MM.1S (cell line): ENCODE measurements at places on chromosomes 5 and 9.

GRCh38 chr5:97903742-97904141 lies 720.7 kb upstream of the RIOK2 start:
- no peak for DNase-seq

GRCh38 chr5:142634216-142635011 lies 51.5 kb downstream of the FGF1 start:
- no peak for DNase-seq

GRCh38 chr9:124284237-124284831 lies 26.6 kb downstream of the NEK6 start:
- DNase-seq = no peak

- DNase-seq = no peak
Observed at GRCh38 chr5:151740958-151741373, 17.5 kb downstream of the ATOX1 start.

GRCh38 chr5:16713386-16713928 lies 96.7 kb upstream of the RETREG1 start:
- no peak for DNase-seq

GRCh38 chr9:76373784-76374474 lies 20.3 kb downstream of the RFK start:
- no peak for DNase-seq

DNA sequence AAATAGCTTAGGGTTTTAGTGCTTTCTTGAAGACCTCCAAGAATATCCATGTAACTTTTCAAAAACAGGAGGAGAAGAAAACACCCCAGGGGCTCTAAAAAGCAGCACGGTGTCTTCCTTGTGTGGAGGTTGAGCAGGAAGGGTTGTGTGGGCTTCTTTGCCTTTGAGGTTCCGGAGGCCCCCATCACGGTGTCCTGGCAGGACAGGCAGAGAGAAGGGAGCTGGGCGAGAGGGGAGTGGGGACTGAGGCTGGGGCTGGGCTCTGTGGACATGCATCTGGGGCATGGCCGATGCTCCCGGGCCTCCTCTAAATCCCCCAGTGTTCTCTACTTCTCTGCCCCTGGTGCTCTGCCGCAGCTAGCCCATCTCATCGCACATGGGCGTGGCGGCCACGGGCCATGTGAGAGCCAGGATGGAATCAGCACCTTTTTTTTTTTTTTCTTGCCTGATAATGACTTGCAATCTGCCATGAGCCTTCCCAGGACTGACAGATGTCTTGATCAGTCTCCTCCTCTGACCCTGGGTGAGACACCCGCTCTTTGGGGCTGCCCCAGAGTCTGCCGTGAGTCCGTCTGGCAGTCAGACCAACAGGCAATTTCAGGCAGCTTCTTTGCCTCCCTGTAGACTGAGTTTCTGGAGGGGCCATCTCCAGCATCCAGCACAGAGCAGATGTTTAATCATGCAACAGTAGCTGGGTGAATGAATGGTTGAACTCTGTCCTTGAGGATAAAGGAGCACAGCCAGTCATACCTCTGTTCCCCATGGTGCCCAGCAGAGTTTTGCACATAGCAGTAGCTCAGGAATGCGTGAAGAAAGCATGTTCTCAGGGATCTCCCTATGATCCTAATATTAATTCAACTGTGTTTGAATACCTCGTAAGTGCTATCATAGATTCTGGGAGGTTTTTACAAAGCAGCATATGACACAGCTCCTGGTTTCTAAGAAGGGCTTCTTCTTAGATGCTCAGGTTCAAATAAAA lies 12.1 kb downstream of the CXCL14 start:
- no peak for DNase-seq

DNA sequence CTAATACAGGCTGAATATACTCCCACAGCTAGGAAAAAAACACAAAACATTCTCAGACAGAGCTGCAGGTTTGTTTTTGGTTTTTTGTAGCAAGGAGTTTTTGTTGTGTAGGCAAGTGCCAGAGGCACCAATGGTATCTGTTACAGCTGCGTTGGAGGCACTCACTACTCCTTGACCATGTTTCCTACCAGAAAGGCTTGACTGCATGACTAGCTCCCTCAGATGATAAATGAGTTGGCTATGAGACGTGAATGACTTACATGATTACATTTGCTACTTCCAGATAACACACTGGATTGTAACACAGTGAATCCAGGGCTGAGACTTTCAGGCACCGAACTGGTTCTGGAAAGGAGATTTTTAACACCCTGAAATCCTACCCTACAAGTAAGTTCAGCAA lies 18.8 kb downstream of the GZMK start:
- DNase-seq = no peak

- no peak for DNase-seq
Observed at GRCh38 chr5:61279725-61280124, 52.3 kb upstream of the ZSWIM6 start.

- DNase-seq = no peak
Observed at GRCh38 chr9:89878687-89879086, 273.9 kb downstream of the GADD45G start.

GRCh38 chr5:129639331-129639730 lies 108.6 kb upstream of the MINAR2 start:
- DNase-seq = no peak

GRCh38 chr9:127035423-127035822 lies 87.0 kb downstream of the ANGPTL2 start:
- no peak for DNase-seq

DNA sequence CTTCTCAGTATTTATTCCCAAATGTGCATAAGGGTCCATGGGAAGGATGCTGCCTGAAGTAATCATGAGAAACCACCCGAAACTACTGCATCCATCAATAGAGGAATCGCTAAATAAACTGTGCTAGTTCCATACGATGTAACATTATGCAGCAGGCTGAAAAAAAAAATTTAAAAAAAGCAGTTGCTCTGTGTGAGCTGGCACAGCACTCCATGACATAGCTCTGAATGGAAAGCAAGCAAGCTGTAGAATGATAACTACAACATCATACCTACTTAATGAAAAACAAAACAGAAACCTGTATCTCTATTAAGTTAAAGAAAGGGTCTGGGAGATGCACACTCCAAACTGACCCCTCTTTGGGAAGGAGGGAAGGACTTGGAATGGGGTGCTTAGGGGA lies 49.3 kb downstream of the SHB start:
- no peak for DNase-seq

- no peak for DNase-seq
Observed at GRCh38 chr5:71974165-71974564, 133.1 kb upstream of the MAP1B start.

GRCh38 chr5:120139039-120139438 lies 325.1 kb upstream of the PRR16 start:
- DNase-seq = no peak

DNA sequence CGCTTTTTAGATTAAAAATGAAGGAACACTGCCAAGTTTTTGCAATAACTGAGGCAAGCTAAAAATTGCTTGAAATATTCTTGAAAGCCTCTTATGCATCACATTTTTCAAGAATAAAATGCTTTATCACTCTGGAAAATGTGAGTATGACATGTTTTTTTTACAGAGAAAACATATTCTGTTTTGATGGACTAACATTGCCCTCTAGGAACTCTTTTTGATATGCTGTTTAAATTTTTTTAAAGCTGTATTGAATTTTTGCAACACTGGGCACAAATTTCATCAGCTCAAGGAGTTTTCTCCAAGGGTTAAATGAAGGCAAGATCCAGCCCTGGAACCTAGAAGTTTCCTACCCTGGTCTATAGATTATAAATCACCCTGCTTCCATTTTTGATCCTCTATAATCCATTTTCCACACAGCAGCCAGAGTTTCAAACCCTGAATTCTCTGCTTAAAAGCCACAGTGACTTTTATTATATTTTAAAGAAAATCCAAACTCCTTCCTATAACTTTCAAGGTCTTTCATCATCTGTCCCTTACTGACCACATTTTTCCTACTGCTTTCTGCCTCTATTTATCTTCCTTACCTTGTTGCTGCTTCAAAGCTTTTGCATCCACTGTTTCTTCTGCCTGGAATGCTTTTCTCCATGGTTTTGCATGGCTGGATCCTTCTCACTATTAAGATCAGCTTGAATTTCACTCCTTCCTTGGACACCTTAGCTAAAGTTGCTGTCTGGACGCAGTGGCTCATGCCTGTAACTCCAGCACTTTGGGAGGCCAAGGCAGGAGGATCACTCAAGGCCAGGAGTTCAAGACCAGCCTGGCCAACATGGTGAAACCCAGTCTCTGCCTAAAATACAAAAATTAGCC lies 60.9 kb downstream of the IL31RA start:
- DNase-seq = no peak

GRCh38 chr5:138645778-138646575 lies 70.8 kb upstream of the HSPA9 start:
- no peak for DNase-seq

DNA sequence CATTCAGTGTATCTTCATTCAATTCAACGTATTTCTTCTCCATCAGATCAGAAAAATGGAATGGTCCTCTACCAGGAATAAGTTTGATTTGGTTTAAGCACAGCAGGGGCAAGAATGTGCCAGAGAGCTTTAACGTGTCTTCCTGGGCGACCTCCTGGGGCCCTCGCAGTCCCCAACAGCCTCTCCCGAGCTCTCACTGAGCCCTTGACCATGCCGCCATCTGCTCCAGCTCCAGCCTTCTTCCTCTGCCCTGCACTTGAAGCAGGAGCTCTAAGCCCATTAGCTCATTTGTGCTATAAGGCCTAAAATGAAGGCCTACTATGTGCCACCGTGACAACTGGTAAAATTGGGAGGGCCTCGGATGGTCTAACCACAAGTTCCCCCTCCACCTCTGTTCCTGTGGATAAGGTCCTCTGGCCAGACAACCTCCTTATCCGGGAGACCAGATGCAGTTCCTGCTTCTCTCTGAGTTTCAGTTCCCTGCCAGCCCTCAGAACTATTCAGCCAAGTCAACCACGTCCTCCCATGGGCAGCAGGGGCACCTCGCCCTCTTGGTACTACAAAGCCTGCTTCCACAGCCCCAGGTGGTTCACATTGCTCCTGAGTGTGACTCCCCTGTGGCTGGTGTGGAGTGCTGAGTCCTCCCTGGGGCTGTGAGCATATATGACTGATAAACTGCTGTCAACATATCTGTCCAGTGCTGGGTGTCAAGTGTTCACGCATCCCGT lies 35.8 kb downstream of the C5orf15 start:
- no peak for DNase-seq

DNA sequence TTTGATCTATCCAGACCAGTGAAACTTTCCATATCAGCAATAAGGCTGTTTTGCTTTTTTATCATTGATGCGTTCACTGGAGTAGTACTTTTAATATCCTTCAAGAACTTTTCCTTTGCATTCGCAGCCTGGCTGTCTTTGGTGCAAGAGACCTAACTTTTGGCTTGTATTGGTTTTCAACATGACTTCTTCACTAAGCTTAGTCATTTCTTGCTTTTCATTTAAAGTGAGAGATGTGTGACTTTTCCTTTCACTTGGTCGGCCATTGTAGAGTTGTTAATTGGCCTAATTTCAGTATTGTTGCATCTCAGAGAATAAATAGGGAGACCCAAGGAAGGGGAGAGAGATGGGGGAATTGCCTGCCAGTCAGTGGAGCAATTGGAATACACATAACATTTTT lies 26.4 kb upstream of the CMYA5 start:
- no peak for DNase-seq

DNA sequence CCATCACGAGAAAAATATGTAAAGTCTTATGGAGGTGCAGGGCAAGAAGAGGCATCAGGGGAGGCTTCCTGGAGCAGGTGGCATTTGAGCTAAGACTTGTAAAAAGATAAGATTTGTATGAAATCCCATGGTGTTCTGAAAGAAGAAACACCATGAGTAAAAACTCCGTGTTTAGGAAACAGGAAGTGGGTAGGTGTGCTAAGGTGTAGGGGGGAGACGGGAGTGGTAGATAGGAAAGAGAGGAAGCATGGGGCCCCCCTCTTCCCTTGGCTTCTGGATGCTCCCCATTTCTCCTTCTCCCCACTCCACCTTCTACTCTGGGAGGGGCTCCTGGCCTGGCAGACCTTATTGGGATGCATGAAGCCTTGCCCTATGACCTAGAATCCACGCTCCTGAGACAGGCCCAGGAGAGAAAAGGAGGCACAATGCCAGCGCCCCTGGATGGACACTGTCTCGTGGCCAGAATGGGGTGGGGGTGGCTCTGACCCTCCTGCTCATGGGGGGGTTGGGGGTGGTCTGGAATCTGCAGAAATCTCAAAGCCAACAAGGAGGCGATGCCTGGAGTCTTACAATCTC lies 103.6 kb downstream of the GTF3C4 start:
- no peak for DNase-seq

- DNase-seq = no peak
Observed at GRCh38 chr9:83266666-83267496, 203.9 kb upstream of the RASEF start.

- DNase-seq = no peak
Observed at GRCh38 chr9:20442461-20443319, 179.6 kb downstream of the MLLT3 start.

DNA sequence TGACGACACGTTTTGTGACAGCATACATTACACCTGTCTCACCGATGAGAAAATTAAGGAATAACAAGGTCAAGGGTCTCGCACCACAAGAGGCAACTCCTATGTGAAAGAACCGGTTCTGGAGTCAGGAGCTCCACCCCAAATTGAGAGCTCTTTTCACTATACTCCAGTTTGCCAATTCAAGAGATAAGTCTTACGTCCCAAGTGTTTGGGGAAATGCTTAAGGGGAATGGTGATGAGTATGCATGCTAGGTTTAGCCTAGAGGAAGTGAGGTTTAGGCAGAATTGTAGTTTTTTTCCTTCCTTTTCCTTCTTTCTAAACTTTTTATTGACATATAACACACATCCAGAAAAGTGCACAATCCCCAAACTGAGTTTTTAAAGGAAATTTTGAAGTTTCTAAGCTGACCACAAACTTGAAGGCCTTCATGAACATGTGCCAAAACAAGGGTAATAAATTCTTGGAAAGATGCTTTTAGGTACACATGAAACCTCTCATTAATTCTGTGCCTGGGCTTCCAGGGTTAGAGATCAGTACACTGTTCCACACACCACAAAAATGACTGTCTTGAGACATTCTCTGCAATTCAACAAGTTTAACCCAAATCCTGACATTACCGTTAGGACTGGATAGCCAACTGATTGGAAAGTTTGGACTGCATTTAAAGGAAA lies 127.6 kb upstream of the SLC1A3 start:
- DNase-seq = no peak

DNA sequence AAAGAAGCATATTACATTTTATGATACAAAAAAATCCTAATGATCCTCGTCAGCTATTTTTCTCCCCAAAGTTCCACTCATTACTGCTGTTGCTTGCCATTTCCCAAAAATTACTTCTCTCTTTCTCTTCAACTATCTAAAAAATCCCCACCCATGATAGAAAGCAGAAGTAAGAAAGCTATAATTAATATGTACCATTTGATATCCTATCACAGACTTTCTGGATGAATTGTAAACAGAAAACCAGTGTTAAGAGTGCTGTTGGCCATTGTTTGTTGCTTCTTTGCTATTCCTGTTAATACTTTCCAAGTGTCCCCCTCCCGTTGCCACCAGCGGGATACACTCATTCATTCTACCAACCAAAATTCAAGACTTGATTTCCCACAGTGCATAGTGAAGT lies 136.3 kb upstream of the SMARCA2 start:
- DNase-seq = no peak
